Dermis microvascular lymphatic vessel endothelial cell (primary cell): ENCODE measurements at places on chromosomes 2 and 18.

DNA sequence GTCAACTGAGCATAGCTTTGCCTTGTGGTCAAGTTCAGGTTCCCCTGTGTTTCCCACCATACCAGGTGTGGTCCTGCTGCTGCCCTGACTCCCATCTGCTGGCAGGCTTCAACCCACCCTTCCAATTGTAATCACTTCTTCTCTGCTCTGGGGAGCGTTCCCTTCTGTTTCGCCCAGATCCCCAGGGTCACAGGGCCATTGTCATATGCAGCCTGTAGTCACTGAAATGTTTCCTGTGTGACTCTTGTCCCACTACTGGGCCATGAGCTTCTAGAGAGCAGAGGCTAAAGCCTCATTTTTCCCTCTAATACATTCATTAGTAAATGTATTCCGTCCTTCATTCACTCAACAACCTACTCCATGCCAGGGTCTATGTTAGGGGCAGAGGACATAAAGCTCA lies 75.0 kb upstream of the LAPTM4A start:
- DNase-seq = no peak

DNA sequence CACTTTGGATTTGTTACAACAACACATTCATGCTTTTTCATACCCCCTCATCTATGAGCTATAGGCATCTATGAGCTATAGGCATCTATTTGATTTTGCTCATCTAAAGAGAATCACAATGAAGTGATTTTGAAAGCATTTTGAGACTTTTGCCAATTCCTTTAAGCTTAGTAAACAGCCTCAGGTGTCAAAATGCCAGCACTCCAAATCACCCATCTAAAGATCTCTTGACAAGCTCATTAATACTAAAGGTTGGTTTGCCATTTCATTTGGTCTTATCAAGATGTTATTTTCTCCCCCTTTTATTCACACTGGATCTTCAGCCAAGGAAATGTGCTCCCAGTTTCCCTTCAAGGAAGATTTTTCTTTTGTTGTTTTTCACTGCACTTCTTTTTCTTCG lies 110.7 kb upstream of the TLK1 start:
- DNase-seq = no peak

DNA sequence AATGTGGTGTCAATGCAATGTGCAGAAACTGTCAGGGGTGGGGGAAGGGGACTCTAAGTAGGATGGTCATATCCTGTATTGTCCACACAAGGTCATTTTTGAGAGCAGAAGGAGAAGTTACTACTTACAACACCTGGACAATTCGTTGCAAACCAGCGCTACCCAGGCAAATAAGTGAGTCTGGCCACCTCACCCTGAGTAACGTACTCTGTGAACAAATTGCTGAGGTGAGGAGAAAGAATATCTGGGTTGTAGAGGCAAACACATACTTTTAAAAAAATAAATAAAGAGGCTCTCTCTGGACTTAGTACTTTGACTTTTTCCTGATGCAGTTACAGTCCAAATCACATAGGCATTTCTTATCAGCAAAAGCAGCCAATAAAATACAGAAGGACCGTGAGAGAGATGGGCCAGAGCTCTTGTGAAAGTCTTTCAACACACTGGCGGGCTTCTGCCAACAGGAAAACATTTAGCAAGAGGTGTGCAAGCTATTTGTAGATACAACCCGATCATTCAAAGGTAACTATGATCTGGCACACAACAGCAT lies 268.2 kb upstream of the ID2 start:
- DNase-seq = no peak

GRCh38 chr2:1730015-1730927 lies 14.0 kb downstream of the PXDN start:
- DNase-seq = no peak

- DNase-seq = no peak
Observed at GRCh38 chr18:23114911-23115310, 20.4 kb upstream of the CABLES1 start.

DNA sequence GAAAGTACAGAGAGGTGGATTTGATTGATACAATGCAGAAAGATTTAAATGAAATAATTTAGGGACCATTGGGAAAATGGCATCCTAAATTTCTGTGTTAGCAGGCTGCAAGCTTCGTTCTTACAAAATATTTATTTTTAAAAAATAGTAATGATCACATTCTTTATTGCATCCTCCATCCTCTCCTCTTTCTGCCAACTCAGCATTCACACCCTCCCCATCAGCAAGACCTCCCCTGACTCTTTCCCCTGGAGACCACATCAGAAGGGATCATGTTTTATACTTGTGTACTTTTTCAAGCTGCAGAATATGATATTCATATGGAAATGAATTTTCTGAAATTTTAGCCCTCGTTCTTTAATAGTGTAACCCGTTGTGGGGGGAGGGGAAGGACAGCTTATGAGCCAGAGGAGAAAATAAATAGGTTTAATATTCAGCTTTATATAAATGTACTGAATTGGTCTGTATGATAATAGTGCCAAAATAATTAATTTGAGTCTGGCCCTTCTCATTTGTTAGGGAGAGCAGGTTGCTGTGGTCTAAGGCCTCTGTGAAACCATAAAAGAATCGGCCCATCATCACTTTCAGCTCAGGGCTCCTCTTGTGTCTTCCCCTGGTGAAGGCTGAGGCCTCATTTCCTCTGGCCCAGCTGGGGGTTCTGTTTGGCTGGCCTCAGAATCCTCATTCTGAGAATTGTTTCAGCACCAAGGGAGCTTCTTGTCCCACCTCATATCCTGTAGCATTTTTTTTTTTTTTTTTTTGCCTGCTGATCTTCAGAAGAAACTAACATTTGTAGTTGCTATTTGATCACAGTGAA lies 330.8 kb downstream of the TXNL1 start:
- no peak for DNase-seq

DNA sequence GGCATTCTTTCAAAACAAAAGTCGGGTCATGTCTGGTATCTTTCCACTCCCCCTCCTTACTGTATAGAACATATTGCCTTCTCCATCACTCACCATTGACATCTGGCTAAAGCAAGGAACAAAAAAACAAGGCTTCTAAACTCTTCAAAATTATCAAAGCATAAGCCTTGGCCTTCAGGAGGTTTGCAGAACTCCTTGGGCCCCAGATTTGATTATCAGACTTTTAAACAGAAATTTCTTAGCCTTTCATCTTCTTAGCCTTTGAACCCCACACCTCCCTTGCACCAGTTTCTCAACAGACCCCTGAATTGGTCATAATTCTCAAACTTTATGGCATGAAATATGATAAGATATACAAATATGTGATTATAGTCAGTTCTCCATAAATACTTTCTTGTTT lies 59.8 kb upstream of the XDH start:
- DNase-seq = no peak

DNA sequence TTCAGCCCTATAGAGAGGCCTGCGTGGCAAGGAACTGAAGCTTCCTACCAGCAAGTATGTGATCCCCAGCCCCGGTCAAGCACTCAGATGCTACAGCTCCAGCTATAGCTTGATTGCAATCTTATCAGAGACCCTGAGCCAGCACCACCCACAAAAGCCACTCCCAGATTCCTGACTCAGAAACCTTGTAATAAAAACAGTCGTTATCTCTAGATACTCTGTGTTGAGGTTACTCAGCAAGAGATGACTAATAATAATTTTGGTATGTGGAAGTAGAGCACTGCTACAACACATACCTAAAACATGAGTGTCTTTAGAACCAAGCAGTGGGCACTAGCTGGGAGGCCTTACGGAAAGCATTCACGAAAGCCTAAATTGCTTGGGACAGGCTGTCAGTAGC lies 216.9 kb downstream of the UXS1 start:
- no peak for DNase-seq

DNA sequence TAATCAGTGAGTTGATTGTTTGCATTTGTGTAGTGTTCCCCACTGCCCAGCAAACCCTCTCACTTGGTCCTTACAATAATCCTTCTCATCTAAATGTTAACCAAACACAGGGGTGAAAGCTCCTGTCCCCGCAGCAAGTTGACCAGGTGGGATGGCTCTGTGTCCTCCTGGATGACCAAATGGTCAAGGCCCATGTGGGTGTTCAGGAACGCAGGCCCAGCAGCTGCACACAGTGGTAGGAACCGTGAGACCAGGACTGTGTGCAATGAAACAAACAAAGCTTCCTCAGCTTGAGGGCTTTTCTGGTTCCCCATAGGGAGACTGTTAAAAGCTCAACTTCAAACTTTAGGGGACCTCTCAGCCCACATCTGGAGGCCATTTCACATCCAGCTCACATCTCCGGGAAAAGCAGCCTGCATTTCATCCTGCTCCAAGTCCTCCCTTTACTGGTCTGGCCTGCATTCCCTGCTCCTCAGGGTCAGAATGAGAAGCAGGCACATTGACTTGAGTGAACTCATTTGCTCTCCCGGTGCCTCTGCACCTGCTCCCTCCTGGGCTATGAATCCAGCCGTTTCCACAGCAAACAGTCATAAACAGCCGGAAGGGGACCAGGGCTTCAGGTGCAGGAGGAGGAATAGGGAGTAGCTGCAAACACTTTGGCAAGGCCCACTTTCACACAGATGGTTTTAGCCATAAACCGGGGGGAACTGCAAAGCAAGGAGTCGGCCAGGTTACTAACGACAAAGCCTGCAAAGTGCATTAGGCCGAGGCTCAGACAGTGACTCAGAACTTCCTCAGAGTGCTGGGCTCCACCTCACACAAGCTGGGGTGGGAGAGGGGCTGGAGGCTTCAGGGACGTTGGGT lies 144.7 kb downstream of the CAPN13 start:
- DNase-seq = no peak

- DNase-seq = no peak
Observed at GRCh38 chr2:691821-692761, 14.9 kb upstream of the TMEM18 start.

- no peak for DNase-seq
Observed at GRCh38 chr18:63236921-63237846, 82.4 kb downstream of the BCL2 start.

DNA sequence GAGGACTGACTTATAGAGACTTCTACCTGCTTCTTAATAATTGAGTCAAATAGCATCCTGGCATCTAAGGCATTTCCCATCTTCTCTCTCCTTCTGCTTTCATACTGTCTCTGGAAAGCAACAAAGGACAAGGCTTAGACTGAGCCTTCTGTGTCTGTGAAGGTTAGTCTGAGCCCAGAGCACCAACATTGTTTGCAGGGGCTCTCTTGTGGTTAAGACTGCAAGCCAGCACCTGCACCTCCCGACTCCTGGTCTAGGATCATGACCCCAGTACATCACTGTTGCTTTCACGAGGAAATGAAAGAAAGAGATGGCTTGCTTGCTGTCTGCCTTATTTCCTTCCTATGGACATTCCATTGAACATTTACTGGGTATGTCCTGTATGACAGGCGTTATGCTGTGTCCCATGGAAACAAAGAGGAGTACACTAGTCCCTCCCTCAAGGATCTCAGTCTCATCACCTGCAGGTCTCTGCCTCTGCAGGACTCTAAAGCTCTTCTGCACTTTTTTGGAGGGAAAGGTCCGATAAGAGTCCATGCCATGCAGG lies 315.8 kb upstream of the EPAS1 start:
- DNase-seq = peak; percentile 12

- DNase-seq = no peak
Observed at GRCh38 chr2:167987558-167987957, 259.8 kb downstream of the STK39 start.

DNA sequence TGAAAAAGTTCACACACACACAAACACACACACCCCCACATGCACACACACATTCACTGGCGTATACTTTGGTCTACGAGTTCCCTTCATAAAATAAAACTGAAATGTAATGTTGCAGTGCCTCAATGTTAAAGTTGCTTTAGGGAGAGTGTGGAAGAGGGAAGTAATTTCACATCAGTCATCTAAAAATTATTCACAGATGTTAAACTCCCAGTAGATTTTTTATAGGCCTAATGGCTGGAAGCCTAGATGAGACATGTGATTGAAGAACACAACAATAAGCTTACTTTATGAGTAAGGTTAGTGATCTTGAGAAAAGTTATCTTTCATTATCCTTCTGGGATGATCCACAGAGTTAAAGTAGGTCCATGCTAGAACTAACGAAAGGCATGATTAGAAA lies 506.7 kb upstream of the CNTNAP5 start:
- DNase-seq = no peak

DNA sequence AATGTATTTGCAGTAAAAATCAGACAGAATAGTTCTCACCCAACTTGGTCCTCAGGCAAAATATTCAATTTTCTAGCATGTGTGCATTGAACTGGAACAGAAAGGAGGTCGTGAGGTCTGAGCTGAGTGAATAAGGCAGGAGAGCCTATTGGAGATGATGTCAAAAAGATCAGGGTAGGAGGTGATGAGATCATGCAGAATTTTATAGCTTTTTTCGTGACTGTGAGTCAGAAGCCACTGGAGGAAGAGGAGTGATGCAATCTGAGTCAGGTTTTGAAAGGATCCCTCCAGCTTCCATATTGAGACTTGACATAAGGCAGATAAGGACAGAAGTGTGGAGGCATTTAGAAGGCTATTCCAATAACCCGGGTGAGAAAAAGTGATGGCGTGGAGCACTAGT lies 299.5 kb upstream of the SOX11 start:
- DNase-seq = no peak

DNA sequence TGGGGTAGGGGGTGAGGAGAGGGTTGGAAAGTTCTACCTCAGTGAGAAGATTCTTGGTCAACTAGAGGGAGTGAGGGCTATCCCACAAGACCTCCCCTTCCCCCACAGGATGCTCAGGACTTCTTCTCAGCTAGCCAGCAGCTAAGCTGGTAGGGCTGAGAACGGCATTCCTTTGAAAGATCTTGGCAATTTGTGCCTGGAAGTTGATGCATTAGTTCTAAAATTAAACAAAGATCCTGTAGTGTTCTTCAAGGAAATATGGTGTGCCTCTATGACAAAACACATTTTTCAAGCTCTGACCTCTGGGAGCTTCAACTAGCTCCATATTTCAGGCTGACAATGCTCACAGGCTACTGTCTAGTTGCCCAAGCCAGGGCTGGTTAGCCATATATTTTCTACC lies 2.3 kb downstream of the LYPD1 start:
- no peak for DNase-seq

DNA sequence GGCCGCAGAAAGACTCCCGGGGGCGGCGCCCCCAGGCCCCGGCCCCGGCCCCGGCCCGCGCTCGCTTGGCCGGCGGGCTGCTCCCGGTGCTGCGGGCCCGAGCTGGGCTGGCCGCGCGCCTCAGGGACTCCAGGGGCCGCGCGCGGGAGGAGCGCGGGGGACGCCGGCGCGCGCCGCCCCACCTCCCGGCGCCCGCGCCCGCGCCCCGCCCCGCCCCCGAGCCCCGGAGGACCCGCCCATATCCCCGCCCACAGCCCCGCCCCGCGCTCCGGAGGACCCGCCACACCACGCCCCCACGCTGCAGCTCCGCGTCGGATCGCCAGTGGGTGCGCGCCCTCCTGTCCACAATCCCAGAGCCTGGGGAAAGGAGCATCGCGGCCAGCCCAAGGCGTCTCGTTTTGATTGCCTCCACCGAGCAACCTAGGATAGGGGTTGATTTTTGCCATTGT lies at the start of gene PARD6G:
Gene PARD6G, minus strand, starts transcription at position 122 of the 449 bp plus-strand sequence. CDS start 166 bp downstream, outside the sequence.
- DNase-seq = peak; percentile 27
